Activated CD8-positive, alpha-beta memory T cell treated with anti-CD3 and anti-CD28 coated beads for 48 hours (primary cell): ENCODE measurements at places on chromosomes 1 and 21.

DNA sequence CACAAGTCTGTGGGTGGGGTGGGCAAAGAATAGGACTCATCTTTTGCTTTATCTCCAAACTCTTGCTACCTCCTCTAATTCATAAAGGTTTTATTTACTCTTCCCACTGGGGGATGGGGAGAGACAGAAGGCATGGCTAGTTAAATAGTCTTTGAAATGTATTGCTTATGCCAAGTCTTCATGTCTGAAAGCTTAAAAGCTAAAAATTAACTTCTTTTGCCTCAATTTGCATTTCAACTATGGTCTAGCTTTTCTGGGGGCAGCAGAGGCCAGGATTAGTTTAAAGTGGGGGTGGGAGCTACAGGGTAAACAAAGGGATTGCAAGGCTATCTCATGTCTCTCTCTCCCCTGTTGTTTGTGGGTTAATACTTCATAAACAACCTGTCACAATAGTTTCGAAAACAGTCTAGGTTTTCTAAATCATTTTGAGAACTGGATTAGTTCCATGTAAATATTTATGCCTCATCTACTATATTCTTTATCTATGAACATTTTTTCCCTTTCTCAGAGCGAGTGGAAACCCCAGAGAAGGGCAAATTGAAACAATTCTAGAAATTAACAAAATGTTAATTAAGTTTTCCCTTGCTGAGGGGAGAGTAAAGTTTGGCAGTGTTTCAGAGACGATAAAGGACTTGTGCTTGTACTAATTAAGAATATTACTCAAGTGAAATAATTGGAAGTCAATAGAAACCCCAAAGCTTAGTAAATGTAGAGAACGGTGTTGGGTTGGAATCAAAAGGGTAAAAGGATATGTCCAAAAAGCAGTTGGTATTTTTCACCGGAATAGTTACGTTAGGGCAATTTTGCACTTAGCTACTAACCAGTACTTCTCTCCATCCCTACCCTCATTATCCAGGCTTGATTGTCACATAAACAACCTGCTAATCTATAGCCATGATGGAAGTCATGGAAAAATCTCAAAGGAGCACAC lies 182.2 kb downstream of the GIPC2 start:
- DNase-seq, result no peak

GRCh38 chr1:210448297-210448892 lies 119.7 kb downstream of the HHAT start:
- DNase-seq, result no peak

DNA sequence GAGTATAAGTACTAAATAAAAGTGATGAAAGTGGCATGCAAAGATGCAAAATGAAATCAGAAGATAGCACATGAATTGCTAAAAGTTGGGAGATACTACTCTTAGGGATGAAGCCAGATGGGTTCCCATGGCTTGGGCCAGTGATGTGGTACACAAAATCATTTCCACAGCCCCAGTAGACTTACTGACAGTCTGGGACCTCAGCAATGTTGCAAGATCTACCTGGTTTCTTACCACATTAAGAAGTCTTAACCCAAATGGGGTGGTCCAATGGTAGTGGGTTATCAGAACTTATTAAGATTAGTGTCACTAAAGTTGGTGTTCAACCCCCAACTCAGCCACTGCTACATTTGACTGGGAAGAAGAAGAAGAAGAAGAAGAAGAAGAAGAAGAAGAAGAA lies 227.7 kb upstream of the IRF2BP2 start:
- no peak for DNase-seq

DNA sequence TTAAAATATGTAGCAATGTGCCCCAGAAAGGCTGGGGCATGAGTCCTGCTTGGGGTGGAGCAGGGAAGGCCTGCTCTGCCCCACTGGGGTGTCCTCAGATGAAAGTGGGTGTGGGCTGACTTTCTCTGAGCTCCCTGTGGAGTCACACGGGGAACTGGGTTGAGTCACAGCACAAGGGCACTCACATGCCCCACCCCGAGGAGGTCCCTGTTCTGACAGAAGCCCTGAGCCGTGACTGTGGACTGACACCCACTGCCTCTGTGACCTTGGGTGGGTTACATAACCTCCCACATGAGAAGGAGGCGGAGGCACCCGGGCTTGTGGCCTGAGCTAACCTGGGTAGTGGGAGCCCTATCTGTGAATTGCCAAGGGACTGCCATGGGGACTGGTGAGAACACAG lies 52.5 kb upstream of the TINAGL1 start:
- DNase-seq, result no peak

DNA sequence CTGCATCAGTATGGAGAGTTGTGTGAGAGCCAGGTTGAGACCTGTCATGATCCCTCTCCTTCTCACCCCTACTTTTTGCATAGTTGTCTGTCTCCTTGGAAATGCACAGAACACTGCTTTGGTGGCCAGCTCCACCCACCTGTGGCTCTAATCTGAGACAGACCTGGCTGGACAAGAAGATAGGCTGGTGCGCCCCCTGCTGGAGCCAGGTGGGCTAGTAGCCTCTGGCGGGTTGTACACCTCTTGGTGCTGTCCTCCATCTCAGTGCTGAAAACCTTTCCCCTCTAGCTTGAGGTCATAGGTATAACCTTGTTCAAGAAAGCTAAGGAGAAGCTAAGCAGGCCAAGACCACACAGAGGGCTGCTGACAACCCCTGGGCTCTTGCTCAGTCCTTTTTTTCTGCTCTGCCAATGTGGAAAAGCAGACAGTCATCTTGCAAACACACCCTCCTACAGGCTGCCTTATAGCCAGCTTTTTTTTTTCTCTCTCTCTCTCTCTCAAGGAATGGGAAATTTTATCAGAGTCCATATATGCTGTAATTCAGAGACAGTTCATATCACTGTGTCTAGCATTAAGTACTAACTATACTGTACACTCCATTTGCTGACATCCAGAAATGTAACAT lies 58.8 kb upstream of the SPATA6 start:
- DNase-seq, result peak; percentile 28

DNA sequence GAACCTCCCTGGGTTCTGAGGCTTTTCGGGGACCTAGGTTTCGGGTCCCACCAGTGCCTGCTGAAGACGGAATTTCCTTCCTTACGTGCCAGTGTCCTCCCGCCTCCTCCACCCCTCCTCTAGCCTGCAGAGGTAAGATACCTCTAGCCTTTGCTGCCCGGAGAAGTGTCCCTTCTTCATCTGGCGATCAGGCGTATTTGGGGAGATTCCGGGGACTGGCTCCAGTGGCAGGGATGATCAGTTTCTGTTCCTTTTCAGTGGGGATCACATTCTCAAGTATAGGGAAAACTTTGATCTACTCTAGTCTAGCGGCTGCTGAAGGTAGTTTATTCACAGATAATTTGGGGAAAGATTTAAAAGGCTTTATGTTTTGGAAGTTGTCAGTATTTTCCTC lies 674 bp downstream of the CEP350 start:
- peak; percentile 27 for DNase-seq

- DNase-seq, result no peak
Measured at GRCh38 chr1:33042831-33043230, 6.1 kb upstream of the AK2 start.

DNA sequence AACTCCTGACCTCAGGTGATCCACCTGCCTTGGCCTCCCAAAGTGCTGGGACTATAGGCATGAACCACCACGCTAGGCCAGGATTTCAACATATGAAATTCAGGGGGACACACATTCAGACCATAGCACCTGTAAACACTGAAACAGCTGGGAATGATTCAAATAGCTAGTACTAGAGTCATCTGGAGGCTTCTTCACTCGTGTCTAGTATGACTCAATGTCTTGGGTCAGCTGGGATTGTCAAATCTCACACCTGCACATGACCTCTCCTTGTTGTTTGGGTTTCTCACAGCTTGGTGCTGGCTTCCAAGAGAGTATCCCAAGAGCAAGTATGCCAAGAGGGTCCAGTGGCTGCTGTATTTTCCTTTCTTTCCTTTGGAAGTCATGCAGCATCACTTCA lies 75.1 kb downstream of the PGM1 start:
- DNase-seq, result no peak

DNA sequence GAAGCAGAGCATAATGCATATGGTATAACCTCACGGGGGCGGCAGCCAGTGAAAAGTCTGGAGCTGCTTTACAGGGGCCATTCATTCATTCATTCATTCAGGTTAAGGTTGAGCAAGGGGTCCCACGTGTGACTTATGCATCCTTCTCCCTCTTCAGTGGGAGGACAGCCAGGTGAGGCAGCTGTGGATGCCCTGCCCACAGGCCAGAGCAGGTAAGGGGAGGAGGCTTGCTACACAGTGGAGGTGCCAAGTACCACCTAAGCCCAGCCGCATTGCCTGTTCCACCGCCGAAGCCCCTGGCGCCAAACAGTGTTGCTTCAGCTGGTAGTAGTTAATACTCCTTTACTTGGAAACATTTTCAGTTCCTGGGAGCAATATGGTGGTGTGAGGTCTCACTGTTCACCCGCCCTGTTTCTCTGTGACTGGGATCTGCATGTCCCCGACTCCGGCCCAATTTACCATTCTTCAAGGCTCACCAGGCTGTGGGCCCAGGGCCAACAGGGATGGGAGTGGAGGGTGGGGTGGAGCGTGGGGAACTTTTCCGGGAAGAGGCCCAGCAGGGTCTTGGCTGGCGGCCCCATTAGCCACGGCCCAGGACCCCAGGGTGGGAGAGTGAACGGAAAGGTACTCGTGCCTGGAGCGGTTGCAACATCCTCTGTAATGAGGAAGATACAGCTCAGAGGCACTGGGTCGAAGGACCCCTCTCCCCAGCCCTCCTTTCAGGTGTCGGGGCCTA lies 722 bp upstream of the PODN start:
- DNase-seq, result no peak

- no peak for DNase-seq
Measured at GRCh38 chr1:14320518-14320917, 278.0 kb upstream of the KAZN start.

- no peak for DNase-seq
Measured at GRCh38 chr1:183609313-183609712, 19.1 kb upstream of the NCF2 start.

GRCh38 chr1:183025782-183026774 lies 2.9 kb downstream of the LAMC1 start:
- no peak for DNase-seq

DNA sequence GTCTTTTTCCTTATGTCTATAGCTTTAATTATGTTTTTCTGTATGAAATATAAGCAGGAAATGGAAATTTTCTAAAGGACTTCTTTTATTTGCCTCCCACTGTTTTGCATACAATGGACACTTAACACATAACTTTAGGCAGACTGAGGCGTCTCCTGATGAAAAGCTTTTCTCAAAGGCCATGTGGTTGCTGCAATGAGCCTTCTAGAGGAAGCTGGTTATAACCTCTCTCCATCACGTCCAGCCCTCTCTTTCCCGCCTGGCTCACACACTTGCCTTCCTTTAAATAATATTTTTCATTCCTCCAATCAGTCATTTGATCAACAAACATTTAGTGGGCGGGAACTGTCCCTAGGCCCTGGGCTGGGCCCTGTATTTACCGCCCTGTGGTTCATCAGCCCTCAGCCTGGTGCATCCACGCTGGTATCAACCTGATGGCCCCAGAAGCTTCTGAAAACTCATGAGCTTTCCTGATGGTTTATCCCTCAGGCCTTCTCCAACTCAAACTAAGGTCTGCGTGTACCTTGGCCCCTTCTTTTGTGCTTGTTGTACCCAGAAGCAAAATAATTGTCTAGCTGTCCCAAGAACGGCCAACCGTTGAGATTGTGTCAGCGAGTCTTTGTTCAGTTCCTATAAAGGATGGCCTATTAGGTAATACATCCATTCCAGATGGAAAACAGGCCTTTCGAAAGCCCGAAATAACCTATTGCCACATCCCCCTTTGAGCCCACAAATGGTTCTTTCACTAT lies 75.3 kb upstream of the LYST start:
- no peak for DNase-seq

- no peak for DNase-seq
Measured at GRCh38 chr1:233357595-233358397, 30.3 kb downstream of the MAP3K21 start.

DNA sequence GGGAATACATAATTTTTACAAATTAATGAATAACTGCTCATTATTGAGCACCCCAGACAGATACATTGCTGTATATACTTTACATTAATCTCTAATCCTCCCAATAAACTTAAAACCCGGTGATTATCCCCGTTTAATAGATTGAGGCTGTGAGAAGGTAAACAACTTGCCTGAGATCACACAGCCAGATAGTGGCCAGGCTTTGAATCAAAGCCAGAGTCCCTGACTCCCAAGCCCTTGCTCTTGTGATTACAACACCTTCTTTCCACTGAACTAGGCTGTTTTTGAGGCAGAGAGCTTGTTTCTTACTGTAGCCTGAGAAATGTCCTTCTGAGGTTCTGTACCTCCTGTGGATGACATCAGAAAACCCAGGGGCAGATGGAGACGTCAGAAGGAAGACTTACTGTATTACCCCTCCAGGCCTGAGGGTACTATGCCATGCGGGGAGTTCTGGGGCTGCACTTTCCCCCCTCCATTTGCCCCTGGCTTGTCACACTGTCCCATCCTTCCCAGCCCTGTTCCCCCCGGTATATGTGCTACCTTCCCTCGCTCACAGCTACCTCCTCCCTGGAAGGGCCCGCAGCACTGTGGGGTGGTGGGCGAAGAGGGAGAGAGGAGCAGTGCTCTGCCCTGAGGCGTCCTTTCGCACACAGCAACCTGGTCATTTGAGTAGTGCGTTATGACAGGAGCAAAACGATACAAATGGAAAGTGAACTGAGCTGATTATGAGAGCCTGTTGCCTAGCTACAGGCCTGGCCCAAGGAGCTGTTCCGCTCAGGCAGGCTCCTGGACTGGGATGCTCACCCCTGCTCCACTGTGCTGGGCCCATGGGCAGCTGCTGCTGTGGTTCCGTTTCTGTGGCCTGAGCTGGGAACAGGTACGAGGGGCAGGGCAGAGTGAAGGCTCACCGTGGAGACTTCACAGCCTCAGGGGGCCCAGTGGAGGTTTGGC lies 4.6 kb downstream of the KCNC4 start:
- DNase-seq, result no peak

GRCh38 chr1:47803815-47804501 lies 193.2 kb downstream of the TRABD2B start:
- DNase-seq, result no peak

GRCh38 chr1:220696863-220697231 lies 6.7 kb downstream of the C1orf115 start:
- DNase-seq, result no peak

GRCh38 chr21:29256126-29256910 lies 42.4 kb upstream of the BACH1 start:
- no peak for DNase-seq

DNA sequence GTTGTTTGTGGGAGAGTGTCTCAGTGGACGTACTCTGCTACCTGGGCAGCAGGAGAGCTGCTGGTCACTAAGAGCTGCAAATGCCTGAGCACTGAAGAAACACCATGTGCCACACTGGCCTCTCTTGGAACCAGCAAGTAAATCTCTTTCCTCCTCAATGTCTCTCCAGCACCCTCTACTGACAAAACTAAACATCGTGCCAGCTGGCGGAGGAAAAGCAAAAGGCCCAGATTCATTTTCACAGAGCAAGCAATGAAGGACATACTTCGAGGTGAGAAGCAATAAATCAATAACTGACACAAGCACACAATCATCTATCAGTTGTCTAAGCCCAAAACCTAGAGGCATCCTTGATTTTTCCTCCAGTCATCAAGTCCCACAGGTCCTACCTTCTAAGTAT lies 78.1 kb downstream of the RERE start:
- no peak for DNase-seq
